ENCODE measurements at places on chromosomes 12 and 14.

- no peak for DNase-seq
Observed at GRCh38 chr12:123634142-123634561, 523 bp downstream of the GTF2H3 start.

DNA sequence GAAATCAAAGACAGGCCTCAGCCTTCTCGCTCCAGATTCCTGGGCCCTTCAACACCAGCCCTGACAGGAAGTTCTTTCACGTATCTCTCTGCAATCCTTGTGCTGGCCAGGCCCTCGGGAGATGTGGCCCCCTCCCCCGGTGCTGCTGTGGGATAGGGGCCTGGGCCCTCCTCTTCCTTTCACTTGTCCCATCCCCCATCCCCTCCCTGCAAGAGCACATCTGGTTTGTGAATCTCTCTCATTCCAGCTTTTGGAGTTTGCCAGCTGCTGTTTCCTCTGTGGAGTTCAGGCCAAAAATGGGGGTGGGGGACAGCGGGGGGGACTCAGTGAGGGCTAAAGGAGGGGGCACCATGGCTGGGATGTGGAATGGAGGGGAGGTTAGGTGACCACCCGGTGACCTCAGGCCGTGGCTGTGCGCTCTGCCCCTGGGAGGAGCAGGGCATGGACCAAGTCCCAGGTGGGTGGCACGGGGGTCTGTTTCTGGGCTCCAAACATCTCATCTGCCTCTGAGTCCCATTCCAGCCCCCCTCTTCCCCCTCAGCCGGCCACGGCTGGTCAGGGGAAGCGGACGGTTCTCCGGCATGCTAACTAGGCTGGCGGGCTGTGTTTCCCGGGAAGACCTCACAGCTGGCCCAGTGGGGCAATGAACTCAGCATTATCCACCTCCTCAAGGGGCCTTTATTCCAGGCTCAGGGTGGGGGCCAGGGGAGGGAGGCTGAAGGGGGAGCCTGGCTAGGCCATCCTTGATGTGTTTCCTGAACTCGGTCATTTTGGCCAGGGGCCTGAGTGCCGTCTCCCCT is 7.4 kb downstream of the LRP1 start:
- DNase-seq, result no peak

GRCh38 chr12:20863056-20863455 is 52.6 kb downstream of the SLCO1B3 start:
- no peak for DNase-seq

- DNase-seq, result no peak
Observed at GRCh38 chr12:112833267-112833666, 41.7 kb downstream of the RPH3A start.

- DNase-seq, result no peak
Observed at GRCh38 chr12:91965781-91966180, 179.9 kb downstream of the BTG1 start.

GRCh38 chr12:15404485-15404884 is 82.2 kb downstream of the PTPRO start:
- no peak for DNase-seq

DNA sequence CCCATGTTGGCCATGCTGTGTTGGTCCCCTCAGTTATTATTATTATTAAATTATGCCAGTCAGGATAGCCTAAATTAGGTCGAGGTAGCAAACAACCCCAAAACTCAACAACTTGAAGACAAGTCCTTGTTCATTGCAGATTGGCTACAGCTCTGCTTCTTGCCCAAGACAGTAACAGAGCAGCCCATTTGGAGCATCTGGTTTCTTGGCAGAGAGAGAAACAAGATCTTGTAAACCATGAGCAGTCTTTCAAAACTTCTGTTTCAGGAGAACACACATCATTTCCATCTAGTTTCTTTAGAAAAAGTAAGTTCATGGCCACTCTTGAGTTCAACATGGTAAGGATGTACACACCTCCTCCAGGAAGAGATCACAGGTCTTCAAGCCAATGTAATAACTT is 52.3 kb downstream of the E2F7 start:
- no peak for DNase-seq

GRCh38 chr14:61438860-61439765 is 117.7 kb downstream of the PRKCH start:
- peak; percentile 24 for DNase-seq

DNA sequence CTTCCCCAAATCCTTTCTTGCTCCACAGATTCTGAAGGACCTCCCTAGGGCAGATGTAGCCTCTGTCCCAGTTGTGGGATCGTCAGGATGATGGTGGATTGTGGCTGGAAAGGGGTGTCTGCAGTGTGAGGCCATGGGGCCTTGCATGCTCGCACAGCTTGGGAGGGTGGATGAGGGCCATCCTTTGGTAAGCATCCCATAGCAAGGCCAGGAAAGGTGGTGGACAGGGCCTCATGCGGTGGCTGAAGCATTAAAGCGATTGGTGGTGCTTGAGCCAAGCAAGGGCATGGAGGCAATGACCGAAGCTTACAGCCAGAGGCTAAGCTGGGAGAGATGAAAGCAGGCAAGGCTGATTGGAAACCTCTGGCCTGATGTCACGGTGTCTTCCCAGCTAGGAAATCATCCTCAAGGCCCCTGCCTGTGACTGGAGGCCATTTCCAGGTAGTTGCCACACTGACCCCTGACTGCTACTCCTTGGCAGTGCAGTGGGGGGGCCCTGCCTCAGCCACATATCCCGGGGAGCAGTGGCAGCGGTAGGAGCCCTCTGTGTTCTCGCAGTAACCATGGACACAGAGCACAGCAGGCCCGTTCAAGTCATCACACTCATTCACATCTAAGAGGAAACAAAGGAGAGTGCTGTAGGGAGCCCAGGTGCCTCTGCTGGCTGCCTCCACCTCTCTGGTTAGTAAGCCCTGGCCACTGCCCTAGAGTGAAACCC is 7.0 kb downstream of the ISCA2 start:
- DNase-seq, result no peak

- no peak for DNase-seq
Observed at GRCh38 chr12:47328831-47329545, 249.2 kb upstream of the AMIGO2 start.

DNA sequence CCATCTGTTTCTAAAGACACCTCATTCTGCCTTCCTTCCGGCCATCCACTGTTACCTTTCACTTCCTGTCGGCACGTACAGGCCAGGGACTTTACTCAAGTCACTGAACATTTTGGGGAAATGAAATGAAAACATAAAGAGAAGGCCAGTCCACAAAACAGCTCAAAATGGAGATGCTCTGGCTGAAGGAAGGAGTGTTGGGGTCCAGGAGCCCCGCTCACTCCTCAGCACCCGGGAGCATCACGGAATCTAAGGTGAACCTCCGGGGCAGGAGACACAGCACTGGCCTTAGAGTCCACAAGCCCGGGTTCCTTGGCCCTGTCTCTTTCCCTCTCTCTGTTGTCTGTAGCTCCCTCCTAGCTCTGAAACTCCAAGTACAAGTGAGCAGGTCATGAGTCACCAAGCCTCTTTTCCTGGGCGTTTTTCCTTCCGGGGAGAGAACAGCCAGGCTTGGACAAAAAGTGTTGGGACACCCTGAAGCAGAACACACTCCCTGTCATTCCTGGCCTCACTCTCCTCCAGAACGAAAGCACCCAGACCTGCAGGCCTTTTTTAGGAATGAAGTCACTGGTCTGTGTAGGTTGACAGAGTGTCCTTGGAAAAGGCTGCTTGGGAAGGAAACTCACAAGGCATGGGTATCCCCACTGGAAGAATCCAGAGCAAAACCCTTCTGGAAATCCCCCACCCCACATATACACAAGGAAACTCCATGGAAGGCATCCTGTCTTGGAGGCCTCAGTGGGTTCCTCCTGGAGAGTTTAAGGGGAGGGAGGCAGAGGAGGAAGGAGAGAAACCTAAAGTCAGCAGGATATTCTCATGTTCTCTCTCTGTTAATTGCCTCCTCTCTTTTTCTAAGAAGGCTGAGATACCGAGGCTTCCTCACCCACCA is 245.3 kb downstream of the ZFP36L1 start:
- DNase-seq, result no peak

- DNase-seq, result no peak
Observed at GRCh38 chr12:90151491-90152015, 442.9 kb upstream of the ATP2B1 start.

DNA sequence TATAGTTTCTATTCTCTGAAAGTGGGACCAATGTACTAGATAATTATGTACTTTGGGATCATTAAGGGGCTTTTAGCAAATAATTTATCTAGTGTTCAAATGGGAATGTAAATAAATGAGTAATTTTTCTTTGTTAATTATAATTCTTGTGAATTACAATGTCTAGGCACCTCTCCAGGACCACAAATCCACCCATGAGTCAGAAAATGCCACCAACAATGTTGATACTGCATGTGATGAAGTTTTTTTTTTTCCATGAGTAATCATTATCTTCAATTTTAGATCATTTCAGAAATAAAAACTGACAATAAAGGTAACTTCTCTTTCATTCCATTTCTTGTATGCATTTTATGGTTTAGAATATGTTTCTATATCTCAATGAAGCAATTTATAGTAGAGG is 470.3 kb downstream of the VRK1 start:
- no peak for DNase-seq

GRCh38 chr12:83408851-83409250 is 722.1 kb downstream of the TMTC2 start:
- DNase-seq, result no peak

DNA sequence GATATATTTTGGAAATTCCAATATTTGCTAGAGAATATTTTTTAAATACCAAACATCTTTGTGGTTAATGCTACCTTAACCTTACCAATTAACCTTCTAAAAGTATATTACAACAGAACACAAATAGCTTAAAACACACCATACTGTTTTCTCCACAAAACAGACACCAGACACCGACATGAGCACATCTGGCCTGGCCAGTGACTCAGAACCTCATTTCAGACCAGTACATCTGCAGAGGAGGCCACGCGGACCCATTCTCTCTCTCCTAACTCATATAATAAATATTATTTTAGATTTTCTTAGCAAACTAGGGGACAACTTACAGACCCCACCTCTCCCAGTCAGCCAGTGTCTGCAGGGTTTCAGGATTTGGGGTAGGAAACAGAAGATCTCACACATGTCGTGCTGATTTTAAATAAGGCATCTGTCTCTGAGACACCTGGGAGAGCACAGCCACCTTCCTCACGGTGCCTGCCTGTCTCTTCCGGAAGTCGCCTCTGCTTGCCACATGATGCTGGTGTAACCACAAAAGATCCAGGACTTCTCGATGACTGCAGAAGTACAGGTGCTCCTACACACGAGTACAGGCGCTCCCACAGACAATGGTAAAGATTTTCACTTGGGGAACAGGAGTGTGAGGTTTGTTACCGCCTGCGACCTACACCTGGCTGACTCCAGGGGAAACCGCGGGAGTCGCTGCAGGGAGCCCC is 9.7 kb upstream of the ANKLE2 start:
- no peak for DNase-seq

All from activated gamma-delta T cell treated with anti-CD3 and anti-CD28 coated beads, Interleukin-2, amount 50 U/mL, for 16 hours (primary cell).